ENCODE measurements at places on chromosomes 11 and 22.

- DNase-seq, result no peak
Measured at GRCh38 chr11:134642206-134642605, 230.2 kb upstream of the B3GAT1 start.

GRCh38 chr11:47997063-47998053, 17.0 kb downstream of the PTPRJ start:
- DNase-seq, result no peak

DNA sequence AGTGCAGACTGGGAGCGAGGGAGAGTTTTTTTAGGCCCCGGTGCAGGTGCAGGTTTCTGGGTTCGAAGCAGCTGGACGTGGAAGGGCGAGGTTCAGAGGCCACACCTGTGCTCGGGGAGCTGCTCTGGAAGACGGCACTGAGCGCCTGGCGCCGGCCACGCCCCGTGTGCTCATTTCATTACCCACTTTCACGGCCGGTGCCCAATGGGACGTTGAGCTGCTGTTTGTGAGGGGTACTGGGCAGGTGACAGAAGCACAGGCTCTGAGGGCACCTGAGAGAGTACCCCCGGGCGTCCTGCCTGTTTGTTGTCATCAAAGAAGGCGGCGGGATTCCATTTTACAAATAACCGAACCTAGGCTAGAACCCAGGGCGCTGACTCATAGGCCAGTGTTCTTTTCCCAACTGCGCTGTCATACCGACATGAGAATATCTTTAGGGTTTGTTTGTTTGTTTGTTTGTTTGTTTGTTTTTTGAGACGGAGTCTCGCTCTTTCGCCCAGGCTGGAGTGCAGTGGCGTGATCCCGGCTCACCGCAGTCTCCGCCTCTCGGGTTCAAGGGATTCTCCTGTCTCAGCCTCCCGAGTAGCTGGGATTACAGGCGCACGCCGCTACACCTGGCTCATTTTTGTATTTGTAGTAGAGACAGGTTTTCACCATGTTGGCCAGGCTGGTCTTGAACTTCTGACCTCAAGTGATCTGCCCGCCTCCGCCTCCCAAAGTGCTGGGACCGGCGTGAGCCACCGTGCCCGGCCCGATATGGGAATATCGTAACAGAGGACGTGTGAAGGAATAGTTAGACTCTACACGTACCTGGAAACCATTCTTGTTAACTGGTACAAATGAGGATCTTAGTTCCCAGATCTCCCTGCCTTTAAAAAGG, 16.6 kb upstream of the SPTBN2 start:
- no peak for DNase-seq

DNA sequence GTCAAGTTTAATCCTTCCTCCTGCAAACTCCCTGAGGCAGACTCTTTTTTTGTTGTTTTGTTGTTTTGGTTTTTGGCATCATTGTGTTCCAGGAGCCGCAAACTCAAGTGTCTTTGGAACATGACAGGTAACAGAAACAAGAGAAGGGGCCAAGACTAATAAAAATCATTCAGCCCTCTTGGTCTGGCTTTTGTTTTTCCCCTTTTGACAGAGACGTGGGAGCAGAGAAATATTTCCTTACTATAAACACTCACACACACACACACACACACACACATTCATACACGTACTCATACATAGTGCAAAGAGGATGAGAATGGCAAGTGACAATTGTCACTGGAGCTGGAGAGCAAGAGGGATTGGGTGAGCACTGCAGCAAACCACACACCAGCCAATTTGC, 10.4 kb upstream of the ASPHD2 start:
- no peak for DNase-seq

DNA sequence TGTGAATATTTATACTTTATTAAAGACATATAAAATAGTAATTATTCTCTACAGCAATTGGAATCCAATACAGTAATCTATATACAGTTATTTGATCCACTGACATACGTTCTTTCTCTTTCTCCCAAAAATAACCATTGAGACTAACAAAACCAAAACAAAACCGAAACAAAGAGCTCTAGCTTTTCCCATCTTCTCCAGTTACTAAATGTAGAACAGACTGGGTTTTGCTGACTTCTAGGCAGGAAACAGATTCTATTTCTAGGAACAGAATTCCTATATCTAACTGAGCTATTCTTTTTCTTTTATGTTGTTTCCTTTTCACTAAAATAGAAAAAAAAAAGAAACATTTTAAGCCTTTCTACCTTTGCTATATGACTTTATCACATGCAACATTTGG, 80.1 kb downstream of the PACS1 start:
- DNase-seq, result no peak
